Activated CD4-positive, alpha-beta T cell treated with anti-CD3 and anti-CD28 coated beads for 4 hours (primary cell): ENCODE measurements at places on chromosomes 16 and 17.

GRCh38 chr17:19278729-19279128 is 41.6 kb downstream of the EPN2 start:
- DNase-seq = no peak

DNA sequence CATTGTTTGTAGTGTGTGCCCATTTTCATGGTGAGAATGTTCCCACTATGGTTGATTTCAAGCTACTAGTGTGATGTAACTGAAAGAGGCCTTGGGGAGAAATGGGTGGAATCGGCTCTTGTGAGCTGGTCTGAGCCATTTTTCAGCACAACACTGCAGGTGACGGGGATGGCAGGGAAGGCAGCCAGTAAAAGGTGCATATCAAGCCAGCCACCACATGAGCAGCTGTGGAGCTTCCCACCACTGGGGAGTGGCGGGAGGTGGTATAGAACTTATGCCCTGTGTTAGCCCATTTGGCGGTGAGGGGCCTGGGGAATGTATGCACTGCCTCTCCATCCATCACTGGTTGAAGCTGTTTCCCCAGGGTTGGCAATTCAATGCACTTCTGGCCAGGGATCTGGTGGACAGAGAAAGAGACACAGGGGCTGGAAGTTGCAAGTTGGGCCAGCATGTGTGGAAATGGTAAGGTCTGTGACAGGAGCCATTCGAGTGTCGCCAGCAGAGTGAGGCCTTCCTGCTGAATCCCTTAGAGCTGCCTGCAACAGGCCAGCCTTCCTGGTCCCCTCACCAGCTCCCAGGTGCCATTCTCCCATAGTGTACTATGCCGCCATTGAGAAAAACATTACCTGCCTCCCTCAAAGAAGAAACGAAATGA is 31.7 kb upstream of the BRD7 start:
- DNase-seq = no peak

DNA sequence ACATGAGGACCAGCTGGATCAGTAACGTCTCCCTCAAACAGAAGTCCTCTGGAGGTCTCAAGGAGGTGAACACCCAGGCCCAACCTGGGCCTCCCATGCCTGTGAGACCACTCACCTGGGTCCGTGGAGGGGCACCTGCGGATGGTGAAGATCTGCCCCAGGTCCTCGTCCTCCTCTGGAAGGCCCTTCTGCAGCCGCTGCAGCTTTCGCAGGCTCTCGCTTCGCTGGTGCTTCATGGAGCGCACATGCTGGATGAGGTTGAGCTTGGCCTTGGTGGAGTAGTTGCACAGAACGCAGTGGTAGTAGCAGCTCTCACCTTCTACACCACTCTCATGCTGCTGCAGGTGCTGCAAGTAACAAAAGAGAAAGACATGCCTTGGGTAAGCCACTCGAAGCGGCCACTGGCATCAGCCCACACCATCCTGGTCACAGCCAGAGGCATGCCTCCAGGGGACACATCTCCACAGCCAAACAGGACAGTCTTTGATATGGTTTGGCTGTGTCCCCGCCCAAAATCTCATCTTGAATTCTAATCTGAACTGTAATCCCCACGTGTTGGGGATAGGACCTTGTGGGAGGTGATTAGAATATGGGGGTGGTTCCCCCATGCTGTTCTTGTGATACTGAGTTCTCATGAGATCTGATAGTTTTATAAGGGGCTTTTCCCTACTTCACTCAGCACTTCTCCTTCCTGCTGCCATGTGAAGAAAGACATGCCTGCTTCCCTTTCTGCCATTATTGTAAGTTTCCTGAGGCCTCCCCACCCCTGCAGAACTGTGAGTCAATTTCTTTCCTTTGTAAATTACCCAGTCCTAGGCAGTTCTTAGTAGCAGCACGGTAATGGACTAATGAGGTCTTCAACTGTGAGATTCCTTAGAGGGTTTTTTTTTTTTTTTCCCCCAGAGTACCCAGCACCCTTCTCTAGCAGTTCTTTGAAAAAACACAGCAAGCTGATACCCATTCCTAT is 158.0 kb downstream of the ZFHX3 start:
- DNase-seq = no peak

DNA sequence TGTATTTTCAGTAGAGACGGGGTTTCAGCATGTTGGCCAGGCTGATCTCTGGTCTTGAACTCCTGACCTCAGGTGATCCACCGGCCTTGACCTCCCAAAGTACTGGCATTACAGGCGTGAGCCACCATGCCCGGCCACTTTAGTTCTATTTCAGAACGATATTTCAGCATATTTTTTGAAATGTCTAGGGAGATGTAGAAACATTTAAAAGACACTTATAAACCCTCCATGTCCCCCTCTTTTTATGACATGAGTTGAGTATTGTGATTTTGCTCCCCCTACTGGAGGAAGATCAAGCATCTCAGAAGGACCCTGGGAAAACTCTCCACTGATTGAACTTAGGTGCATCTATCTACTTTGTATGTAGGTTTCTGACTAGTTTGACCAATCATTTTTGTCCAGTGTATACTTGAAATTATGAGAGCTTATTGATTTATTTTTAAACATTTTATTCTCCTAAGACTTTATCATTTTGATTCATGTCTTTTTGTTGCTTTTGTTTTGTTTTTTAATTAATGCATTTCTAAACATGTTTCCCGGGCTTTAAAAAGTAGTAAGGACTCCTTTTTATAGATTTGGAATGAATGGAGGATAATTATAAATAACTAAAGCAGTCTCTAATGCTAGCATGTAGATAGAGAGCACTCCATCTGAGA is 105.1 kb downstream of the CHD9 start:
- DNase-seq = peak; percentile 25

- no peak for DNase-seq
Measured at GRCh38 chr17:72381597-72382397, 261.0 kb downstream of the SOX9 start.

DNA sequence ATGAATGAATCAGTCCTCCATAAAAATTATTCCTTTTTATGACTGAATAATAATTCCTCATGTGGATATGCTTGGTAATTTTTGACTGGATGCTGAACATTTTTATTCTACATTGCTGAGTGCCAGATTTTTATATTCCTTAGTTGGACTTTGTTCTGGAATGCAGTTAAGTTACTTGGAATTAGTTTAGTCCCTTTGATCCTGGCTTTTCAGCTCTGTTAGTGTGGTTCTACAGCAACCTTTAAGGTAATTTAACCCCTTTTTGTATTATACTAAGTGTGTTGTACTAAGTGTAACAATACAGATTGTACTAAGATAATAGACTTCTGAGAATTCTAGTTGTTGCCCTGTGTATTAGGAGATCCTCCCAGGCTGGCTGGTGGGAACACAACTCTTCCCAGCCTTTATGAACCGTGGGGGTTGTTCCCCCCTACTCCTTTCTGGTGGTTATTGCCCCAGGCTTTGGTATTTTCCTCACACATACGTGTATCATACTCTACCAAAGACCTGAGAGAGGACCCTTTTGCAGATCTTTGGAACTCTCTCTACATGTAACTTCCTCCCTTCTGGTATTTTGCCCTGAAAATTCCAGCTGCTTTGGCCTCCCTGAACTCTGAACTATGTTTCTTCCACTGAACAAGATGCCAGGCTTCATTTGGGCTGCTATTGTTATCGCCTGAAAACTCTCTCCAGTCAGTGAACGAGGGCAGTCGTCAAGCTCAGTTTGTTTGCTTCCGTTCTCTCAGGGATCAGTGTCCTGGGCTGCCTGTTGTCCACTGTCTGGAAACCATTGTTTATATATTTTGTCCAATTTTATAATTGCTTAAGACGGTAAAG is 30.5 kb downstream of the TANGO6 start:
- DNase-seq = no peak

DNA sequence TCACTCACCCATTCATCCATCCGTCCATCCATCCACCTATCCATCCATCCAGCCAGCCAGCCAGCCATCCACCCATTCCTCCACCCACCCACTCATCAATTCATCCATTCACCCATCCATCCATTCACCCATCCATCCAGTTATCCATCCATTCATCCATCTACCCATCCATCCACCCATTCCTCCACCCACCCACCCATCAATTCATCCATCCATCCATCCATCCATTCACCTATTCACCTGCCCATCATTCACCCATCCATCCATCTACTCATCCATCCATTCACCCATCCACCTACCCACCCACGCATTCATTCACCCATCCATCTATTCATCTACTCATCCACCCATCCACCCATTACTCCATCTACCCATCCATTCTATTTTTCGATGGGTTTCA is 43.6 kb upstream of the JPH3 start:
- DNase-seq = no peak
